ENCODE measurements at places on chromosomes 1 and 21. TPM values are rescaled to one million over a fixed set of nuclear protein-coding genes. Genes with fewer than 3 reads are reported as not detected.

The KCNJ6 gene
- 0.25 TPM for total RNA-seq

The MXRA8 gene
- total RNA-seq: 651 TPM

The CNR2 gene
- not detected for total RNA-seq

The CCT3 gene
- 547 TPM for total RNA-seq

The NBPF9 gene
- total RNA-seq: 13.2 TPM

The NPL gene
- total RNA-seq: 0.33 TPM

The OR2L3 gene
- not detected for total RNA-seq

The SPRR4 gene
- not detected for total RNA-seq

The MTARC2 gene
- total RNA-seq: 5.7 TPM

The HP1BP3 gene
- 113 TPM for total RNA-seq

The PDZK1IP1 gene
- 122 TPM for total RNA-seq

The FCRL5 gene
- not detected for total RNA-seq

The COL8A2 gene
- 5.7 TPM for total RNA-seq

The LDLRAD1 gene
- not detected for total RNA-seq

The C1orf226 gene
- 2.0 TPM for total RNA-seq

The CSTB gene
- 8.5 TPM for total RNA-seq

The CTNNBIP1 gene
- 25.9 TPM for total RNA-seq

The OPTC gene
- total RNA-seq: not detected

The TRPM2 gene
- 2.1 TPM for total RNA-seq

The DNASE2B gene
- total RNA-seq: not detected

The BRINP3 gene
- total RNA-seq: 0.25 TPM

All from mesangial cell (primary cell).